ENCODE measurements at places on chromosomes 16 and 17.

- no peak for DNase-seq
Observed at GRCh38 chr17:47205419-47205963, 3.7 kb upstream of the MYL4 start.

DNA sequence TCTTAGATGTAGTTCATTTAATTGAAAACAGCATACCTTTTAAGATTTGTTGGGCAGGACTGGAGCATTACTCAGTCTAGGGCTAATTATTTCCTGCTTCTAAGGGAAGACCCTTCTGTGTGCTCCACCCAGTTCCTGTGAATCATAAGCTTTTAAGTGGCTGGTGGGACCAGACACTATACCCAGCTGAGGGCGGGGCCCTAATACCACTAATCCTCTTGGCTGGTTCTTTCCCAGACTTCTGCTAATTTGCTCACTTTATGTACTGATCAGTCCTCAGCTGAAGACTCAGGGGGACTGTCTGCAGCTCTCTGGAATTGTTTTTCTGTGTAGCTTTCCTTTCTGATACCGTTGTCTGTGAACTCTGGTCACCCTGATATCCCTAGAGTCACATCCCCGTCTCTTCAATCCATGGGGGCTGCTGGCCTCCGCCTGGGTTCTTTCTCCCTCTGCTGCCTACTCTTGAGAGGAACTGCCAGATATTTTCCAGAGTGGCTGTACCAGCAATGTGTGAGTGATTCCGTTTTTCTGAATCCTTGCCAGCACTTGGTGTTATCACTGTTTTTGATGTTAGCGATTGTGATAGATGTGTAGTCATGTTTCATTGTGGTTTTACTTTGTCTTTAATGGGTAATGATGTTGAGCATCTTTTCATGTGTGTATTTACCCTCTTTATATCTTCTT is 35.1 kb downstream of the MFSD11 start:
- DNase-seq, result peak; percentile 61

GRCh38 chr17:77802333-77802615 is 156.2 kb upstream of the TNRC6C start:
- DNase-seq, result no peak

GRCh38 chr17:17382971-17383370 is 79.8 kb downstream of the NT5M start:
- no peak for DNase-seq

DNA sequence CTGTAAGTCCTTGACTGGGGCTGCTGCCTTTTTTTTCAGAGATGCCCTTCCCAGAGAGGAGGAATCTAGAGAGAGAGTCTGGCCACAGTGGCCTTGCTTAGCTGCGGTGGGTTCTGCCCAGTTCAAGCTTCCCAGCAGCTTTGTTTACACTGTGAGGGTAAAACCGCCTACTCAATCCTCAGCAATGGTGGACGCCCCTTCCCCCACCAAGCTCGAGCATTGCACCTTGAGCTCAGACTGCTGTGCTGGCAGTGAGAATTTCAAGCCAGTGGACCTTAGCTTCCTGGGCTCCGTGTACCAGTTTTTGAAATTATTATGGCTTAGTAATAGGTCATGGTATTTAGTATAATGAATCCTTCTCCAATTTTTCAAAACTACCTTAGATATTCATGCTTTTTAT is 395.4 kb downstream of the NPIPA7 start:
- no peak for DNase-seq

DNA sequence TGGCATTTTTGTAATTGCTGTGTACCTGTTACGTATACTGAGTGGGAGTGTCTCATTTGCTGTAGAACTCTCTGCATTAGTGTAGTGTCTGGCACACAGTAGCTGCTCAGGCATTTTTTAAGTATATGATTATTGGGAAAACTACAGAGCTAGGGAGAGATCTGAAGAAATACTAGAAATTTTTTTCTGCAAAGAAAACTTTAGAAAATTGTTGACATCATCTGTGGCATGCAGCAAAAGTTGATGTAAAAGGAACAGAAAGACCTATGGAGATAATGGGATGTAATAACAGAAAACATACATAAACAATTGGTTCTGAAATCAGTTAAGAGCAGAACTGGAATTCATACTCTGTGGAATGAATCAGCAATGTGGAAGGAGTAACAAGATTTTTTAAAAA is 11.6 kb downstream of the CLTC start:
- no peak for DNase-seq

DNA sequence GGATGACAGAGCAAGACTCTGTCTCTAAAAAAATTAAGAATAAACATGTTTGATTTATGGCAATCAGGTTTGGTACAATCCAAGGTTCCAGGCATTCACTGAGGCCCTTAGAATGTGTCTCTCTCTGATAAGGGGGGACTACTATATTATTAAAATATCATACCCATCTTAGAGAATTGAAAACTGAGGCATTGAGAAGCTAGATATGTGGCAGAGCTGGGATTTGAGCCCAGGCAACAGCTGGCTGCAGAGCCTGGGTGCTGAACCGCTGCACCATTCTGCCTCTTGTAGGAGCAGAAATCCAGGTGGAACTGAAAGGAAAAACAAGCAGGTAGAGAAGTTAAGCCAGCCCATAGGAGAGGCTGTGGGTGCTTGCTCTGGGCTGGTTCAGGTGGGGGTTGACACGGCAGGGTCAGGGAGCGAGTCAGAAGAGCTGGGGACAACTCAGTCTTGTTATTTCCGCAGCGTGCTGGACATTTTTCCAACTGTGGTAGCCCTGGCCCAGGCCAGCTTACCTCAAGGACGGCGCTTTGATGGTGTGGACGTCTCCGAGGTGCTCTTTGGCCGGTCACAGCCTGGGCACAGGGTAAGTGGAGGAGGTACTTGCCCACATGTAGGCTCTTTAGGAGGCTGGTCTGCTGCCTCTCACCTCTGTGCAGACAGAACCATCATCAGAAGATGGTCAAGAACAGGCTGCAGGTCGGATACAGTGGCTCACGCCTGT is 62.5 kb downstream of the WIPI1 start:
- no peak for DNase-seq

- no peak for DNase-seq
Observed at GRCh38 chr16:1336619-1337018, 3.2 kb downstream of the BAIAP3 start.

DNA sequence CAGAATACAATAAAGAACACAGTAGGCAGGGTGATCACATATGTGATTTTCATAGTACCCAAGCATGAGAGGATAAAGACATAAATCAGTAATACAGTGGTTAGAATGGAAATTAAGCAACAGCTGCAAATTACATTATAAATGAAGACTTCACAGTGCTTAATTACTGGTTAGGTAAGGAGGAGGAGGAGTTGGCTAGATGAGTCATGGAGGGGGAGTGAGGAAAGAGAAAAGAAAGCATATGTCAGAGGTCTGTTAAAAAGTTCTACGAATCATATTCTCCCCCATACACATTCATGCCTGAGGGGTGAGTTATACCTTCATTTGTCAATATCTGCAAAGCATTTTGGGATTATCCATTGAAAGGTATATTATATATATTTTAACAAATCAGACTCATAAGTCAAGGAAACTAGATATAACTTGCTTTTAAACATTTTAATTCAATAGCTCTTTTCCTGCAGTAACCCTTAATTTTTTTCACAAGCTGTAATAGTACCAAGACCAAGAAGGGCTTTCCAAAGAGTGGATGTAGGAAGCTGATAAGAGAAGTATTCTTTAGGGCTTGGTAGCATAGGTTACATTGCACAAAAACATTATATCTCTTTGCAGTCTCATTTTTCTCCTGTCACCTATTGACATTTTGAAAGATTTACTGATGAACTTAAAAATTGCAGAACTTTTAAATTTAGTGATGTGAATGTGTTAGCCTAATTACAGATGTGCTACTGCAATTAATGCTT is 99.3 kb downstream of the STXBP4 start:
- no peak for DNase-seq

- DNase-seq, result no peak
Observed at GRCh38 chr17:35795007-35795870, at the start of gene MMP28. MMP28 (minus strand) TSS chr17:35795641; CDS start chr17:35795377, 264 bp downstream.

- no peak for DNase-seq
Observed at GRCh38 chr17:2749058-2749783, at the start of gene CCDC92B. CCDC92B (minus strand) TSS chr17:2749652; CDS start chr17:2735145, 14,507 bp downstream.

DNA sequence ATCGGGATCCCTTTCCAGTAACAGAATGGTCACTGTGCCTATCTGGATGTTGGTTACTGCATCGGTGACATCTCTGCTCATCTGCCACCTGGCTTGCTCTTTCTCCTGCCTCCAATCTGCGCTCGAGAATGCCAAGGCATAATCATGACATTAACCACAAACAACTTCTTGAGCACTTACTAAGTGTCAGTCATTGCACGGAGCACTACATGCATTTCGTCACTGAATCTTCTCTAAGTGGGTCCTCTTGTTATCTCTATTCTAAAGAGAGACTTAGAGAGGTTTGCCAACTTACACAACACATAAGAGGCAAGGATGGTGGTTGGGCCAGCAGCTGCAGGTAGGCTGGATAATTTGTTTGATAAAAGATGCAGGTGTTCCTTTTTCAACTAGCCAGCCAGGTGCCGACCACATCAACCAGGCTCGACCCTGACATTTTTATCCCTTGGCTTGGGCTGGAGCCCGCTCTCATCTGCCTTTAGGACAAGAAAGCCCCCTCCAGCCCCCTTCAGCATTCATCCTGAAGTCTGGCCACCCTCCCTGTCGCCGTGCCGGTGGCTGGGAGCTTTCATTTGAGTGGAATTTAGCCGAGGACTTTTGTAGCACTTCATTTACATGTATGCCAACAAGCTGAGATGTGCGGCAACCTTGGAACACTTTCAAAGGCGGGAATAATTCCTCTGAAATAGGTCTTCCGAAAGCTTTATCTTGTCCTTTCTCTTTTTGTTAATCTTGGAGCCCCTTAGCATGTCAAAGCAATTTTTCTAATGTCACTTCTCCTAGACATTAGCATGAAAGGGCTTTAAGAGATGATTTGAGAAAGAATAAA is 89.3 kb upstream of the NKD1 start:
- no peak for DNase-seq

DNA sequence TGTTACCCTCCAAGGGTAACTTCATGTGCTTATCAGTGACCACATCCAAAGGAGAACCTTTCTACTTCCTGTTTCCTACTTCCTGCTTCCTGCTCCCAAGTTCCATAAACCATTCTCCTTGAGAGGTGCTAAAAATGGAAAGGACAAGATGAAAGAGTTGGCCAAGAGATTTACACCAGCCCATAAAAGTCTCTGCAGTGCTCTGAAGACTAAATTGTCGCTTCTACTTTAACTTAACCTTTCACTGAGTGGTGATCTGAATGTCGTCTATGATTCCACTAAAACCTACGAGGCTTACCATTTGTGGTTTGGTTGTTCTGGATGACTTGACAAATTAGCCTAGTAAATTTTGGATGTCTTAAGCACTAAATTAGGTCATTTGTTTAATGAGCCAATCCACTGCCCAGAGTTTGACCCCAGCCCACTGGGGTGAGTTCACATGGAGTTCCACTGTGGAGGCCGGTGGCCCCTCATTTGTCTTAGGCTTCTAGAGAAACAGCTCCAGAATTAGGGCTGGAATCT is 333.1 kb downstream of the FOXL1 start:
- DNase-seq, result no peak

GRCh38 chr17:57471868-57472368 is 215.6 kb downstream of the MSI2 start:
- no peak for DNase-seq

DNA sequence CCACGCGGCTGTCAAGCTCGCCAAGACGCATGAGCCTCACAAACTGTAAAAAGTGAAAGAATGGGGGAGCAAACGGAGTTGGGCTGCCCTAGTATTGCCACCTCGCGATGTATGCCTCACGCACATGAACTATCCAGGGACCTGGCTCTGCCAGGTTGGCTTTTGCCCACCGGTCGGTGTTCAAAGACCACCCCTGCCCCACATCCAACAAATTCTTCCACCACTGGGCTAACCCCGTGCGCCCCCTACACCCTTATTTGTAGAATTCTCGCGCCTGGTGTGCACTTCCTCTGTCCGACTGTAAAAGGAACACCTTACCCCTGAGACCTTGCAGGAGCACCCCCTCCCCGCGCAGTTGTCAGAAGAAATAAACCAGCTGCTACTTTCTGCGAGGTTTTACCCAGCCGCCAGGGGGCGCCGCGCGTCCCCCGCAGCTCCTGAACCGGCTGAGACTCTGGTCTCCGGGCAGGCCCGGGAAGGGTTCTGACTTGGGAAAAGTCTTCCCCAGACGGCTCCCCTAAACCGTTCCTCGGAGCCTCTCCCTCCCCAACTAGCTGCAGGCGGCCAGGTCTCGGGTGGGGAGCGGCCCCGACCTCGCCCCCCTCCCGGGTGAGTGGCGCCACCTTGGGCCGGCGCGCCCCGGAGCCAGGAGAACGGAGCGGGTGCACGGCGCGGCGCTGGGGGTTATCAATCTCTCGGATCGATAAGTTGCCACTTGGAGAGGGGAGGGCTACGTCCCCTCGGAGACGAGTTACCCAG is 1.7 kb upstream of the ZNF423 start:
- no peak for DNase-seq

GRCh38 chr17:32596206-32596605 is 109.4 kb downstream of the CDK5R1 start:
- no peak for DNase-seq

DNA sequence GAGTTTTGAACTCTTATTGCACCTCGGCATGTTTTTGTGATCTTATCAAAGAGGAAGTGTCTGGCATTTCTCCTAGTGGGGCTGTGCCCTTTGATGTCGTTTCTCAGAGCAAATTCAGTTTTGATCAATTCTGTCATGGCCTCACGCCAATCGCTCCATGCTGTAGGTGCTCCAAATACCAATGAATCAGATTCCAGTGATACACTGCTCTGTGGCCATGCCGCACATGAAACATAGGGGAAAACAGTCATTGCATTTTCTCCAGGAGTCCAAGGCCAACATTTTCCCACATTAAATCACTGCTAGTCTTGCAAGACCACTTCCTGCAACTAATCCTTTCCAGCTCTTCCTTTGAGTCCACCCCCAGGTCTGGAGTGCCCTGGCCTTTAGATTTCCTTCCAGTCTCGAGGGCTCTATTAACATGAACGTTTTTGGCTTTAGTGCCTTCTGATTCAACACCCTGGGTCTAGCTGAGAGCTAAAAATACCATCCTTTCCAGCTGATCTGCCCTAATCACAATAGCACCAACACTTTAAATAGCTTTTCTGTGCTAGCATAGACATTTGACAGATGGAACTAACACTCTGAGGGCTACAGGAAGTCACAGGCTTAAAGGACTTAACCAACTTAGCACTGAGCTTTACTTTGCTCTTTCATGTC is 18.2 kb upstream of the RASL10B start:
- DNase-seq, result peak; percentile 87

- DNase-seq, result no peak
Observed at GRCh38 chr16:24221219-24221618, 34.9 kb upstream of the CACNG3 start.

DNA sequence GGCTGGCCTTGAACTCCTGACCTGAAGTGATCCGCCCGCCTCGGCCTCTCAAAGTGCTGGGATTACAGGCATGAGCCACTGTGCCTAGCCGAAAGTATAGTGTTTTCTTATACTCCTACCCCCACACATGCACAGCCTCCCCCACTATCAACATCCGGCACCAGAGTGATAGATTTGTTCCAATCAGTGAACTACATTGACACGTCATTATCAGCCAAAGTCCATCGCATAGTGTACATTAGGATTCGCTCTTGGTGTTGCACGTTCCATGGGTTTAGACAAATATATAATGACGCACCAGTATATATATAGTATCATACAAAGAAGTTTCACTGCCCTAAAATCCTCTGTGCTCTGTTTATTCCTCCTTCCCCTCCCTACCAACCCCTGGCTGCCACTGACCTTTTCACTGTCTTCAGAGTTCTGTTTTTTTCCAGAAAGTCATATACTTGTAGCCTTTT is 11.9 kb upstream of the TM4SF5 start:
- DNase-seq, result no peak
